ENCODE measurements at places on chromosomes 5 and 9.

DNA sequence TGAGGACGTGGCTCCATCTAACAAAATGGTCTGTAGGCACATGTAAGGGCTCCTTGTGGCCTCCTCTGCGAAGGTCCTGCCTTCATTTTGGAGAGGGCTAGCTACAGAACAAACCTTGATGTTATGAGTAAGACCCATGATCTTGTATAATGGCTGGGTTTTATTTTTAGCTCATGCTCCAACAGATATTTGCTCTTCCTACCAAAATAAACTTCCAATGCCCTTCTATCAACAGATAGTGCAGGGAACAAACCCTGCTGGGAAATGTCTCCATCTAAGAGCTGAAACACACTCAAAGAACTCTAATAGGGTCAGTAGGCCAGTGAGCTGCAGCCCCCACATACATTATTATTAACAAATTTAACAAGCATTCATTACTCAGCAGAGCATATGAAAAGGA, 189.5 kb downstream of the LURAP1L start:
- no peak for DNase-seq

GRCh38 chr9:129898185-129898584, 62.9 kb downstream of the USP20 start:
- DNase-seq, result no peak

DNA sequence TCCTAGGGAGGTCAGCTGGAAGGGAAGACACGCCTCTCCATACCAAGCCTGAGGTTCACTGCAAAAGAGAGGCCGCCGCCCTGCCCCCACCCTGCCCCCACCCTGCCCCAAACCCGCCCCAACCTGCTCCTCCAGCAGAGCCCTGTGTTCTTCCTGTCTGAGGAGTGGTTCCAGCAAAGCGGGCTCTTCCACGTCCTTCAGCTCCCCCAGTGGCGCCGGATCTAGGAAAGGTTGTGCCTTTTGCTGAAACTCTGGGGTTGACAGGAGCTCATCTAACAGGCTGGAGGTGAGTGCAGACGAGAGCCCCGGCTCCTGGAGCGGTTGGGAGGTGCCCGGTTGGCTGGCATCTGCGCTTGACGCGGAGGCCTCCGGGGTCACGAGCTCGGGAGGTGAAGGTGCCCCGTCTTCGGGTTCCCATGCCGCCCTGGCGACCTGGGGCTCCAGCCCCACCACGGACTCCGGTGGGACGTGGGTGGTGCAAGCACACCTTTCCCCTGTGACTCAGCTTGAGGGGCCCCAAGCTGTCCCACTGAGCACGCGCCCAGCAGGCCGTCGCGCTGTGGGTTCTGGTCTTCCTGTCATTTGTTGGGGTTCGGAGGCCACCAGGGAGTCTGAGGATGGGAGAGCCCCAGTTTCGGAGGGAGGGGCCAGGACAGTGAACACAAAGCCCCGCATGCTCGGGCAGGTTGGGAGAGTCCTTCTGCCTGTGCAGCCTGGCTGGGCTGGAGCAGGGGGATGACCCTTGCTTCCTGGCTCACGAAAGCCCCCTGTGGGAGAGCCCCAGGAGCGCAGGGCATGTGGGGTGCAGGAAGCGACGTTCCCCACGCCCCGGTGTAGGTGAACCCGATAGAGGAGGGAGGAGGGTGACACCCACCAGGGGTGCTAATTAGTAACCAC, 1467.1 kb downstream of the FOXD4L5 start:
- DNase-seq, result peak; percentile 30

GRCh38 chr9:82020331-82020730, 31.8 kb downstream of the SPATA31D1 start:
- DNase-seq, result no peak

DNA sequence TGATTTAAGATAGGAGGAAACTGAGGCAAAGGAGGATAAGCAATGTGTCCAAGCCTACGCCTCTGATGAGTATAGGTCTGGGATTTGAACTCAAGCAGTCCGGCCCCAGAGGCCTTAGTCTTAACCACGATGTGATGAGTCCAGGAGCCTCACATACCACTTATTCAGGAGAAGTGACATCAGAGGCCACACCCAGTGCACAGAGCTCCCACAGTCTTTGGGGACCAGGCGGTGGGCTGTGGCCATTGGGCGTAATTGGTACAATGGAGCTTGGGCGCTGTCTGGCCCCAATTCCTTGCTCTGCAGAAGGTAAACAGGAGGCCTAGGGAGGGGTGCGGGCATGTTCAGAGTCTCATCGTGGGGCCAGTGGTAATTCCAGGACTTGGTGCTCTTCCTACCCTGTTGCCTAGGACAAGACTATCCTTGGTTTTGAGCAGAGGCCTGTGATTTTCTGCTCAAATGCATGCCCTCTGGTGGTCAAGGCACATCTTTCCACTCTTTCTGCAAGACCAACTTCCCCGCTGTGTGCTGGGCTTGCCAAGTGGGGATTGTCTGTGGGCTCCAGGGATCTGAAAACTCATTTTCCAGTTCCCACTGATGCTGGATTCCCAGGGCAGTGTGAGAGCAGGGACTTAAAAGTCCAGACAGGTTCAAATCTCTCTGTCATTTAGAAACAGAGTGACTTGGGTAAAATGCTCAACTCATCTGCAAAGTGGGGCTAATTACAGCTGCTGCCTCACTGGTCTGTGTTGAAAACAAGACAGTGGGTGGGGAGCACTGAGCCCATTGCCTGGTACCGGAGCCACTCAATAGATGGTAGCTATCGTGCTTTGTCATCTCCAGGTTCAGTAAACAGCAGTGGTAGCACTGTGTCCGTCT, 15.8 kb downstream of the NDST1 start:
- no peak for DNase-seq

DNA sequence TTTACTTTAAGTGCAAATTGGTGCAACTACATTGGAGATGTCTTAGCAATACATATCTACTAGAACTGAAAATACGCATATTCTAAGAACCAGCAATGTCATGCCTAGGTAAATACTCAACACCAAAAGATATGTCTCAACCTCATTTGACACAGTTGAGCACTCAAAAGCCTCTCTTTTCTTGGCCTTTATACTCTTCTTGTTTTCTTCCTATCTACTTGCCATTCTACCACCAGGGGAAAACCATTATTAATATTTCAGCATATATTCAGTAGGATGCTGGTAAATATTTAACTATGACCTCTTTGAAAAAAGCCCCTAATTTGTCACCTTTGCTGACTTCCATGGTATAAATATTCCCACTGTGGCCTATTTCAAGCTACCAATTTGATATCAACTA, 443.8 kb downstream of the LRRC70 start:
- no peak for DNase-seq

DNA sequence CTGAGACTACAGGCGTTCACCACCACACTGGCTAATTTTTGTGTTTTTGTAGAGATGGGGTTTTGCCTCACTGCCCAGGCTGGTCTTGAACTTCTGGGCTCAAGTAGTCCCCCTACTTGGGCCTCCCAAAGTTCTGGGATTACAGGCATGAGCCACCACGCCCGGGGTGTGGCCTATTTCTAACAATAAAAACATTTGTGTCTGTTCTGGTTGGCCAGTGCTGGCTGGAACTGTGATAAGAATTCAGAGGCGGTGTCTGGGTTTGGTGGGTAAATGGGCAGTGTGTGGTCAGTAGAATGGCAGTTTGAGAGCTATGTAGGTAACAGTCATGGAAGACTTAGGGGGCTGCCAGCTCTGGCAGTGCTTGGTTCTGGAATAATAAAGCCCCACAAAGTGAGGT, 46.9 kb upstream of the SYNPO start:
- DNase-seq, result no peak

DNA sequence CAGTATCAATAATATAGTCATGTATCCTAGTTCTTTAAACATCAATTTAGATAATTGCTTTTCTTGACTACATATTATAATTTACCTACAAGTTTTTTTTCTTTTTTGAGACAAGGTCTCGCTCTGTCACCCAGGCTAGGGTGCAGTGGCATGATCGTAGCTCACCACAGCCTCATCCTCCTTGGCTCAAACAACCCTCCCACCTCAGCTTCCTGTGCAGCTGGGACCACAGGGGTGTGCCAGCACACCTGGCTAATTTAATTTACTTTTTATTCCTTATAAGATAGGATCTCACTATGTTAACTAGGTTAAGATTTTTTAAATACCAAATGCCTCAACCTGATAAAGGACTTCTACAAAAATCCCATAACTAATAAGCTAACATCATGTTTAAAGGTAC, 21.1 kb downstream of the UIMC1 start:
- DNase-seq, result no peak

- DNase-seq, result no peak
Measured at GRCh38 chr9:106879439-106879882, 16.5 kb downstream of the ZNF462 start.

GRCh38 chr5:126674145-126674544, 73.4 kb downstream of the PHAX start:
- no peak for DNase-seq

DNA sequence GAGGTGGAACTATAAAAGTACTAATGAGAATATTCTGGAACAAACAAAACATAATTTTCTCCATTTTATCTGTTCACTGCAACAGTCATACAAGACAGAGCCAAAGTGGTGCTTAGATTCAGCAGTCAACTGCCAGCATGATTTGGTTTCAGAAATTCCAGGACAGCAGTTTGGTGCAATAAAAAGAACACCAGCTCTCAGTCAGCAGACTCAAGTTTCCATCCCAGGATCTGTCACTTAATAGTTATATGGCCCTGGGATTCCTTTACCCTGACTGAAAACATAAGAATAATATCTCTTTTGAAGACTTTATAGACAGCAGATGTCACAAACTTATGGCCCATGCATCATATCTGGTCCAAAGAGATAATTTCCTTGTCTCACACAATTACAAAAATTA, 92.8 kb upstream of the RASEF start:
- no peak for DNase-seq

DNA sequence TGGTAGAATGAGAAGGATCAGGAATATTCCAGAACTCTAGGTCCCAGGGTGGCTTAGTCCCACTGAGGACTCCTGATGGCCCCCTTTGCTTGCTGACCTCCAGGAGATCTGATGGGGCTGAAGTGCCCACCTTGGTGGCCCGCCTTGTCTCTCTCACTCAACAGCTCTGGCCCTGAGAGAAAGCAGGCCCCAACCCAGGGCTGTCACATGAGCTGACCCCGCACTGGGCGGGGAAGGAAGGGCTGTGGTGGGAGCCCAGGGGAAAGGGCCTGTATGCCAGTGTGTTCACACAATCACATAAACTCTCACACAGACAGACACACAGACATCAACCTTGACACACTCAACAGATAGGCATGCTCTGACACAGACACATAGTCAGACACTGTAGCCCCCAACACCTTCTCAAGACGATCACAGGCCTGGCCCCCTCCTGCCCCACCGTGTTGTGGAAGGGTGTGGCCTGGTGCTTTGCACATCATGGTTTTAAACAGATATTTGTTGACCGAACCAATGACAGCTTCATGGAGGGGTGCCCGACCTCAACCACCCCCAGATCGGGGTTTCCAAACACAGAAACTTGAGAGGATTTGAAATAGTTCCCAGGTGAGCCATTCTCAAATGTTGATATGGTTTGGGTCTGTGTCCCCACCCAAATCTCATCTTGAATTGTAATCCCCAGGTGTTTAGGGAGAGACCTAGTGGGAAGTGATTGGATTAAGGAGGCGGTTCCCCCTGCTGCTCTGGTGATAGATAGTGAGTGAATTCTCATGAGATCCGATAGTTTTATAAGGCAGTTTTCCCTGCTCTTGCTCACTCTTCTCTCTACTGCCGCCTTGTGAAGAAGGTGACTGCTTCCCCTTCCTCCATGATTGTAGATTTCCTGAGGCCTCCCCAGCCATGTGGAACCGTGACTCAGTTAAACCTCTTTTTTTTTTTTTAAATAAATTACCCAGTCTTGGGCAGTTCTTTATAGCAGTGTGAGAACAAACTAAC, 48.5 kb upstream of the HAND1 start:
- DNase-seq, result no peak

DNA sequence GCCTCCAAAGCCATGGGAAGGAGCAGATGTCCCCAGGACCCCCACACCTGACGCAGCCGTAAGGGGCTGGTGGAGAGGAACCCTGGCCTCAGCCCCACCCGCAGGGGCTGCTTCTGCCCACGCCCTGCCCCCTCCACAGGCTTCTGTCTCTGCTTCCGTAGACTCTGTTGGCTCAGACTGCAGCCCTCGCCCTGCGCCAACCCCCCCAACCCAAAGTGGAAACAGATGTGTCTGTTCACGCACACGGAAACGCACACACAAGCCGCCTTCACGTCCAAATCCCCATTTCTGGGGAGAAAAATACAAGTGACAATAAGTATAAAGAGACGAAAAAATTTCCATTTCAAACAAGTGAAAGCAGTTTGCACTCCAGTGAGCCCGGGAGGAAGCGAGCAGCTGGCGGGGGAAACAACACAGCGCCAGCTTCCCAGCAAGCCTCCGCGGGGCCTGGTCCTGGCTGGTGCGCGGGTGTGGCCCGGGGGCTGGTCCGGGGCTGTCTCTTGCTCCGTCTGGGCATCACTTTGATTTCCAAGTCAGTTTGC, 32.6 kb upstream of the RXRA start:
- no peak for DNase-seq

- DNase-seq, result no peak
Measured at GRCh38 chr5:68276740-68277139, 61.2 kb downstream of the PIK3R1 start.

Measured in stimulated activated CD4-positive, alpha-beta T cell treated with anti-CD3 and anti-CD28 coated beads, Interleukin-15, amount 100 ng/mL, for 1 hour (primary cell).